ENCODE measurements at places on chromosomes 12 and 14. TPM values are rescaled to one million over a fixed set of nuclear protein-coding genes. Genes with fewer than 3 reads are reported as not detected.

DNA sequence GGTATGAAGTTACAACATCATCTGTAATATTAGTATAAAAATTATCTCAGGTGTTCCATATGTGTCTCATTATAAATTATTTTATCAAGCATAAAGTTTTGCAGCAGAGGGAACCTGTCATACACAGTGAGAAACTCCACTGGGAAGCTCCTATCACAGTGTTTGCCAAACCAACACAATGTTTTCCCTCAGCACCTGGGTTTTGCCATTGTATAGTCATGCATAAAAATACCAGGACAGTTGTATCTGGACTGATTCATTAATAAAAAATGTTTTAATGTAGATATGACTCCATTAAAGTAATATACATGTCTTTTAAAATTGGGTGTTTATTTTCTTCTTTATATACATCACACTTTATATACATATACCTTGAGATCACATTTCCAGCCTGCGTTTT lies 56.6 kb downstream of the METTL25 start:
- no peak for DNase-seq

GRCh38 chr12:76690921-76691700 lies 72.8 kb upstream of the ZDHHC17 start:
- DNase-seq, result no peak

DNA sequence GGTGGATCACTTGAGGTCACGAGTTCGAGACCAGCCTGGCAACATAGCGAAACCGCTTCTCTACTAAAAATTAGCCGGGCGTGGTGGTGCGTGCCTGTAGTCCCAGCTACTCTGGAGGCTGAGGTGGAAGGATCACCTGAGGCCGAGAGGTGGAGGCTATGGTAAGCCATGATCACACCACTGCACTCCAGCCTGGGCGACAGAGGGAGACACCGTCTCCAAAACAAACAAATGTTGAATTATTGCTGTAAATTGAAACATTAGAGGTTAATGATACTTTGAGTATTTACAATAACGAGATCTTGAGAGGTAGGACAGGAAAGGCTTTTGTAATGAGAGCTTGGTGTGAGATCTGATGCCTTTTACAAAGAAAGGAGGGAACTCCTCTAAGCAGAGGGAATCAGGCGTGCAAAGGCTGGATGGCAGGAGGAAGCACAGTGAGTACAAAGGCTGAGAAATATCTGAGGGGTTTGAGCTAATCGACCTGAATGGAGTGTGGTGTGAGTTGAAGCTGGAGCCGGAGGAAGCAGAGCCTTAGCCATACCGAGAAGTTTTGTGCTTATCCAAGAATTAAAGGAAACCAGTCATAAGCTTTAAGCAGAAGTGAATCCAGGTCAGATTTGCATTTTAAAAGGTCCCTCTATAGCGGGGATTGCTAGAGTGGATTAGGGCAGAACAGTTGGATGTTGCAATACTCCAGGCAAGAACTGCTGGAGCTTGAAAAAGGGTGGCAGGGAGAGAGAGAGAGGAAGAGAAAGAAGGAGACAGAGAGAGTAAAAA lies 1.1 kb downstream of the RHNO1 start:
- DNase-seq, result peak; percentile 48

GRCh38 chr14:68807148-68807600 lies 14.3 kb upstream of the ZFP36L1 start:
- no peak for DNase-seq

KLHDC1 gene
- total RNA-seq, result 1.1 TPM

Measured in activated CD8-positive, alpha-beta memory T cell treated with anti-CD3 and anti-CD28 coated beads, Interleukin-2, amount 10 ng/mL, durations not matched to agents 7 days and 5 days (primary cell).